CD4-positive, alpha-beta T cell (primary cell): ENCODE measurements at places on chromosomes 2 and 18. TPM values are rescaled to one million over a fixed set of nuclear protein-coding genes. Genes with fewer than 3 reads are reported as not detected.

GRCh38 chr2:148965623-148966437 lies 72.7 kb upstream of the LYPD6B start:
- DNase-seq = peak; percentile 19

The DCC gene
- not detected for total RNA-seq

DNA sequence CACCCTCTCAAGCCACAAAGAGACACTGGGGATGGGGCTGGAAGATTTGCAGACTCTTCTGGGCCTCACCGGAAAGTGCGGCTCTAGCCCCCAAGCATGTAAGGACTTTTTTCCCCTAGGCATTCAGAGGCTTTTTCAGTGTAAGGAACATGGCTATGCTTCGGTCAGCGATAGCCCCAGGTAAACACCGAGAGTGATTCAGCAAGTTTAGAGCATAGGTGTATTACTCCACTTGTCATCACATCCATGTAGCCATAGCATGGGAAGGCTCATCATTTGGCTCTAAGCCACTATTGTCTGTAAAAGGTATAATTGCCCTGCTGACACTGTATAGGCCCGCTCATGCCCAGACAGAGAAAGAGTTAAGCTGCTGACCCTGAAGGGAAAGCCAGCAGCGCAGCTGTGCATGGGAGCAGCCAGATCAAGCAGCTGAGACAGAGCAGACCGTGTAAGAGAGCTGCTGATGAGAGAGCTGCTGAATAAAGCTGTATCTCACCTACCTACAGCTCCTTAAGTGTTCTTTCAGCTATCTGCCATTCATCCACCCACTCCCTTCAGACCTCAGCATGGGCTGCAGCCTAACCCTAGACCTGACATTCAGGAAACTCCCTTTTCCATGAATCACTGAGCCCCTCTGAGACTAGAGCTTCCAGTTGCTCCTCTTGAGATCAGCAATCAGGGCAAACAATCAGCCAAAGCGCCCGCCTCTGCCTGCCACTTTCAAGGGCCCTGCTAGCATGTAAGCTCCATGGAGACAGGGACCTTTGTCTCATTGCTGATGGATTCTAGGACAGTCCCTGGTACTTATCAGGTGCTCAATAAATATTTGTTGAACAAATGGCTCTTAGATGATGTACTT lies 25.5 kb downstream of the LGALSL start:
- DNase-seq = no peak

GRCh38 chr18:39799006-39799405 lies 2156.0 kb upstream of the PIK3C3 start:
- no peak for DNase-seq

DNA sequence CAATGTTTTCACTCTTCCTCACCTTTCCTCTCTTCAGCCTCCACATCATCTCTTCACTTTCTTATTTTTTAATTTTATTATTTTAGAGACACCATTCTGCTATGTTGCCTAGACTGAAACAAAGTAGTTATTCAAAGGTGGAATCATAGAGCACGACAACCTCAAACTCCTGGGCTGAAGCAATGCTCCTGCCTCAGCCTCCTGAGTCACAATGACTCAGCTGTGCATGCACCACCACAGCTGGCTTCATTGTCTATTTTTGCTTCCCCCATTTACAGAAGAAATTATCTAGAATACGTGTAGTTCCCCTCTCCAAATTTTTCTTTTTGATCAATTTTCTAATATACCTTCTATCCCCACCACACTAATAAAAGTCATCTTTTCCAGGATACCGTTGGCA lies 911.5 kb upstream of the SOX11 start:
- DNase-seq = no peak

- DNase-seq = no peak
Measured at GRCh38 chr2:157257312-157258252, at the start of gene GALNT5. TSS of gene GALNT5 (plus strand) at chr2:157257705. CDS start at chr2:157258083, 378 bp downstream.

DNA sequence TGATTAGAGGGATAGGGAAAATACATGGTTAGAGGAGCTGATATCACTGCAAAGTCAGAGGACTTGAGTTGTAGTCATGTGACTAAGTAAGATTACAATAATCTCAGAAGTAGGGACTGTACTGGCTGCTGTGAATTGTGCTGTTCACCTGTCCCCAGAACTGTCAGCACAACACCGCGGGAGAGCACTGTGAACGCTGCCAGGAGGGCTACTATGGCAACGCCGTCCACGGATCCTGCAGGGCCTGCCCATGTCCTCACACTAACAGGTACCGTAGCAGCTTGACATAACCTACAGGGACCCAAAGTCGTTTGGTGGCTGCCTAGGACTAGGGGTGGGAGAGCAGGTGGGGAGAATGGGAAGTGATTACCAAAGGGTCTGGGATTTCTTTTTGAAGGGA lies 132.8 kb upstream of the TTC39C start:
- no peak for DNase-seq

The LYPD6B gene
- total RNA-seq = not detected

DNA sequence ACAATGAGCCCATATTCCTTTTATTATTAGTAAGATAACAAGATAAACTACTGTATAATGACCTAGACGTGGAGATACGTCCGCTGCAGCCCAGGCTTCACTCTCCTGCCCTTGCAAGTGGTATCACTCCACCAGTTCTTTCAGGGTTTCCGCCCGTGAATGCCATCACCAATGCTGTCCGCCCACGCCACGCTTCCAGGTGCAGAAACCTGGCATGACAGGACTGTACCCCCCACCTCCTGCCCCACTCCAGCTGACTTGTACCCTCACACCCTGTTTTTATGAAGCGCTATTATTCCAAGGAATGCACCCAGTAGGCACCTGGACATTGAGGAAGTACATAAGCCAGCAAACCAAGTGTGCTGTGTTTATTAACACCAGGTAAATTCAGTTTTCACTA lies 79.8 kb downstream of the MYT1L start:
- no peak for DNase-seq

GRCh38 chr2:138928374-138929021 lies 148.3 kb upstream of the NXPH2 start:
- DNase-seq = no peak

- no peak for DNase-seq
Measured at GRCh38 chr2:12265646-12266045, 451.1 kb upstream of the TRIB2 start.

DNA sequence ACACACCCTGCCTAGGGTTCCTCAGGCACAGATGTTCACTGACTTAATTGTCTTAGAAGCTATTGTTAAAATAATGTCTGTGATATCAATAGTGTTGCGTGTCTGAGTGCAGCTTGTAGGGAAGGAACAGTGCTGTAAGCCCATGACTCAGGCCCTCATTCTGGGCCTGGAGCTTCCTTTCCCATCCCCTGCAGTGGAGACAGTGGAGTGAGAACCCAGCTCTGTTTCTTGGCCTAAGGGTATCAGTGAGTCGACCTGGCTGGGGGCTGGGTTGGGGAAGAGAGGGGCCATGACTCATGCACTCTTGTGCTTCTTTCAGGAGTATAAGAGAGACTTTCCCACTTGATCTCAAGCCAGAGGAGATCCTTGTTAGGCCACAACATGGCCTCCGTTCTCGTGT lies 106.8 kb downstream of the HRH4 start:
- no peak for DNase-seq
